H9 (cell line): ENCODE measurements at places on chromosomes 13 and 19. TPM values are rescaled to one million over a fixed set of nuclear protein-coding genes. Genes with fewer than 3 reads are reported as not detected.

TTC9B gene
- total RNA-seq: 0.15 and 0.31 TPM in 2 replicates

GAS6 gene
- 19.5 and 20.5 TPM in 2 replicates for total RNA-seq

PCP2 gene
- total RNA-seq: not detected in 2 replicates

PLPPR3 gene
- 57.9 and 61.2 TPM in 2 replicates for total RNA-seq

ZNF99 gene
- not detected in 2 replicates for total RNA-seq

LRG1 gene
- 0.24 and 0.50 TPM in 2 replicates for total RNA-seq

SYNE4 gene
- 19.2 and 20.4 TPM in 2 replicates for total RNA-seq

ZNF793 gene
- total RNA-seq: 14.6 and 17.1 TPM in 2 replicates

- no peak overlapping the region for H3K4me3 ChIP-seq
- H3K4me1 ChIP-seq: no peaks in the 10 kb centered on the region
- no peaks in the 10 kb centered on the region for H3K27me3 ChIP-seq
- peaks cover 2% of the 10 kb centered on the region for H3K36me3 ChIP-seq
Measured at GRCh38 chr13:32889986-32890565, 126.1 kb upstream of the KL start.

DNA sequence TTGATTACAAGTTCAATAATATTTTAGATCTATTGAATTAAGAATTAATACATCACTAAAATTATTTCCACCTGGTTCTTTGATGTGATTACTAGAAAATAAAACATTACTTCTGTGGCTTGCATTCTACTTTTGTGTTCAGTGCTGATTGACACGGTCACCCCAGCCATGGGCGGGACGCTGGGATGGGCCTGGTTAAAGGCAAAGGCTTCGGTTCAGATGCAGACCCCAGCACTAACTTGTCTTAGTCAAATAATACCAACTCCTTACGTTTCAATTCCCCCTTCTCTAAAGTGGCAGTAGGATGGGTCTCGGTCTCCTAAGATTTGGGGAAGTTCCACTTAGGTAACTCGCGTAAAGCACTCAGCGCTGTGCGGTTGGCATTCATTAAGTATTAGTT, 144.9 kb downstream of the URI1 start:
- no peak overlapping the region for H3K4me3 ChIP-seq
- DNase-seq: no peak
- no peaks in the 10 kb centered on the region for H3K36me3 ChIP-seq
- H3K27me3 ChIP-seq: no peaks in the 10 kb centered on the region

DNA sequence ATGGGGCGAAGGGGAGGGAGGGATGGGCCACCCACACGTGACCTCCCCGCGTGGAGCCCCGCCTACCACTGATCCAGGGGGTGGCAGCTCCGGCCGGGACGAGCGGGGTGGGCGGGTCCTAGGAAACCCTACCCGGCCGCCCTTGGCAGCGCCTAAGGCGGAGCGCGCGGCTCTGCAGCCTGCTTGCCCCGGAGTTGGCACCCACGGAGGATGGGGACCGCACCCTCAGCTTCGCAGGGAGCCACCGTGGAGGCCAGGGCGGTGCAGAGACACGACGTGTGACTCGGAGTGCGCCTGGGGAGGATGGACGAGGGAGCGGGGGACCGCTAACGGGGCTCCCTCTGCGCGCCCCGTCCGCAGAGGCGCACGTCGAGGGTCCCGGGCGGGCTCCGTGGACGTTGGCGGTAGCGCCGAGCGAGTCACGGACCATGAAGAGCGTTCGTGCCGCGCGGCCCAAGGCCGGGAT, at the start of gene RGS9BP:
RGS9BP (plus strand) TSS at position 129 of the 466 bp plus-strand sequence. CDS start 416 bp downstream, outside the sequence.
- no peaks in the 10 kb centered on the region for H3K4me1 ChIP-seq
- H3K27me3 ChIP-seq: peaks cover 18% of the 10 kb centered on the region; the same call in 1 of the 2 replicates
- H3K27ac ChIP-seq: no peak within 1 kb of the TSS

DNA sequence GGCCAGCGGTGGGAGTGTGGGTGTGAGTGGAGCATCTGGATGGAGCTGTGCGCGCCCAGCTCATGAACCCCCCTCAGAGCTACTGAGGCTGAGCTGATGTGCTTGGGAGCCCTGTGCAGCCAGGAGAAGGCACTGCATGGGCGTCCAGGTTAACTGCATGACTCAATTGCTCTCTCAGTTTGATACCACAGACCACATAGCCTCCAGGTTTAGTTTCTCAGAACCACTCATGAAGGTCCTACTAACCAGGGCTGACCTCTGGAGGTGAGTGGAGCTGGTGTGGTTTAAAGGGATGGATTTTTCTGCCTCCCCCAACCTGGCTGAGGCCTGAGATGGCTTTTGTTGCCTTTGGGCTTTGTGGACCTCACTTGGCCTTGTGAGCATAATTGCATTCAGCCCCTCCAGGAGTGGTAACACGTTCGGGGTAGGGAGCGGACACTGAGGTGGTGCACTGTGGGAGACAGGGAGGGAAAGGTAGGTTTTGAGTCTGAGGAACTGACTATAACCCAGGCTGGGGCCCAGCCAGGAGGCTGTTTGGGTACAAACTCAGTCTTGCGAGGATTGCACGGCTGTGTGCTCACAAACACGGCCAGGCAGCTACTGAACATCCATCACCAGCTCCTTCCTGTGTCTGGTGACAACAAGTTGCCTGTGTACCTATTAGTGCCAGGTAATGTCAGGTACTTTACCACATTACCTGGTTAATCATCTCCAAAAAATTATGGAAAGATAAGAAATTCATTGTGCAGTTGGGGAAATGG, 97.5 kb downstream of the RGCC start:
- H3K27me3 ChIP-seq: no peaks in the 10 kb centered on the region
- no peak overlapping the region for H3K27ac ChIP-seq
- H3K36me3 ChIP-seq: no peaks in the 10 kb centered on the region

DNA sequence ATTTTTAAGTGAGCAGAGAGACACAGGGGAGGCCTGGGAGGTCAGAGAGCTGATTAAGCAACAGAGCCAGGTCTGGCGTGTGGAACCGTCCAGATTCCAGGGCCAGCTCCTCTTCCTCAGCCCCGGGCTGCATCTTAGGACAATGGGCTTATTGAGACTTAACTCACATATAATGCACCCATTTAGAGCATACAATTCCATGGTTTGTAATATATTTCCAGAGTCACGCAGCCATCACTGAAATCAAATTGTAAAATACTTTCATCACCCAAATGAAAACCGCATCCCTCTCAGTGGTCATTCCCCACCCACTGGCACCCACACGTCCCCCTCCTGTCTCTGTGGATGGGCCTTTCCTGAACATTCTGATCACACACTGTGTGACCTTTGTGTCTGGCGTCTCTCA, 2.1 kb upstream of the HMG20B start:
- no peak overlapping the region for H3K27ac ChIP-seq
- DNase-seq: no peak
- H3K36me3 ChIP-seq: peaks cover 9% of the 10 kb centered on the region
- H3K4me1 ChIP-seq: no peaks in the 10 kb centered on the region
- H3K4me3 ChIP-seq: no peak overlapping the region
- H3K27me3 ChIP-seq: no peaks in the 10 kb centered on the region

- H3K27ac ChIP-seq: peak overlapping the region; percentile 94
- H3K4me3 ChIP-seq: peak overlapping the region; percentile 86
- peaks cover 21% of the 10 kb centered on the region for H3K36me3 ChIP-seq
Measured at GRCh38 chr19:18282788-18283141, 1.3 kb upstream of the JUND start.

DNA sequence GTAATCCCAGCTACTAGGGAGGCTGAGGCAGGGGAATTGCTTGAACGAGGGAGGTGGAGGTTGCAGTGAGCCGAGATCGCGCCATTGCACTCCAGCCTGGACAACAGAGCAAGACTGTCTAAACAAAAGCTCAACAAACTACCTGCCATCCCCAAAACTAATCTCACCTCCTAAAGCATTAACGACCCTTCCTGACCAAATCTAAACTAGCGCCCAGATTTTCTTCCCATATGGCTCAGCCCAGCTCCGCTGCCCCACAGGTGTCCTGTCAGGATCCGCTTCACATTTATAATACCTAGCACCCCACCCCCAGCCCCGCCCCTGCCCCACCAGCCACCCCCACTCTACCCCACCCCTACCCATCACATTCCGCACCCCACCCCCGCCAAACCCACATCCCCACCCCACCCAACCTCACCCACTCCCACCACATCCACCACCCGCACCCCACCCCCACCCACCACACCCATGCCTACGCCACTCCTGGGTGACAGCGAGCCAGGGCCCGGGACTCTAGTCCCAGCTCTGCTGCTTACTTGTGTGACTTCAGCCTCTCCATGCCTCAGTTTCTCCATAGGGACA, 599 bp downstream of the C19orf12 start:
- no peaks in the 10 kb centered on the region for H3K4me1 ChIP-seq
- H3K27ac ChIP-seq: no peak overlapping the region
- no peaks in the 10 kb centered on the region; the same call in 2 of the 3 replicates for H3K36me3 ChIP-seq
